ENCODE measurements at places on chromosomes 7 and 10.

DNA sequence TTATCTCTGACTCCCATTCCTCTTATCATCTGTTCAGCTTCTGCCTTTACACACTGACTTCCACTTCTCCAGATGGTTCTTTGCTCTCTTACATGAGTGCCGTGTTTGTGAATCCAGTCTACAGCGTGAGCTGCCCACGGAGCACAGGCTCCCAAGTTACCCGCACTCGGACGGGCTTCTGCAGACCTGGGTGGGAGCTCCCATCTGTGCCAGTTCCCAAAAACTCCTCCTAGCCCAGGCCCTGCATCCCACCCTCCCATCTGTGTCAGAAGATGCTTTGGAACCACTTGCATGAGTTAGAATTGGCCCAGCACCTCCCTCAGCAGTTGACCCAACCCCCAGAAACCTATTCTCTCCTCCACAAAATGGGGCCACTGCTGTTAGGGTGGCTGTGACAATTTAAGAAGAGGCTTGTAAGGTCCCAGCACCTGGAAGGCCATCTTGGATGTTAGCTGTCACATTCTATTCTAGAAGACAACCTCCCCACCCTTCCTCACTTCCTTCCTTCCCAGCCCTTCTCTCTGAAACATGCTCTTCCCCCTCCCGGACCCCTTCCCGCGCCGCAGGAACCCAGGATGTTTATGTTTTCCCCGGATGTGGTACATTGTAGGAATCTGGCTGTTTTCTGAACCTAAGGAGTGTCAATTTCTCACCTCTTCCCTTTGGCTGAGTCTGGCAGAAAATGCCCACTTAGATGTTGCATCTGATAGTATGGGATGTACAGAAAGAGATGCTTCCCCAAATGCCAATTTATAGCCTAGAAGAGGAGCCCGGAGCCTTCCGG, 79.2 kb downstream of the CCDC3 start:
- no peak for DNase-seq

DNA sequence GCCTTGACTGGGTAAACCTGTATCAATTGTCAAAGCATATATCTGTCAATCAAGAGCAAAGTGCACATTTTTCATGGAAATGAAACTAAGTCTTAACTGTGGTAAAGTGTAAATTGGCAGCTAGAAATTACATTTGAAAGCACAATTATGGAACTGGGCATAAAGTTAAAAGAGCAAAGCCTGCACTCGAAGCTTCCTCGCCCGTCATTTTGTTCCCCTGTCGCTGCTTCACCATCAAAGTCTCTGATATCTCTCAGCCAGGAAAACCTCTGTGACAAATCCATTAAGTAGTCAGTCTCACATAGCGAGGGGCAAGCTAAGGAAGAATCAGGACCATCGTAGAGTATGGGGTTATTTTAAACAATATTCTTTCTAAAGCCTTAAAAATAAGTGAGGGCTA, 27.9 kb downstream of the PON1 start:
- DNase-seq, result no peak

- DNase-seq, result no peak
These were observed 9.9 kb upstream of the NT5C3A start for GRCh38 chr7:33072471-33072870.

GRCh38 chr7:39356172-39356925, 209.9 kb upstream of the YAE1 start:
- no peak for DNase-seq

DNA sequence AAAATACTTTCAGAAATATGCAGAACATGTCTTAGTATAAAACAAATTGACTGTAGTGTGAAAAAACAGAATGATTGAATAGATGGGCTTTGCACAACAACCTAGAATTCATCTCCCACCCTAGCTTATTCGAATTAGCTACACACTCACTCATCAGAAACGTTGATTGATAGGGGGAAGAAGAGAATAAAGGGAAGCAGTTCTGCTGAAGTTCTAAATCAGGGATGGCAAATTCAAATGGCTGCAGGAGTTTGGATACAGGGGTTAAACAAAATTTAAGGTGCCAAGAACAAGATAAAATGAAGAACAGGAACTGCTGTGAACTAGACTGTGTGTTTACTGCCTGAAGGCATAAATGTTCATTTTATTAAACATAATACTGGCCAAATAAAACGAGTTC, 9.0 kb downstream of the CD36 start:
- no peak for DNase-seq

DNA sequence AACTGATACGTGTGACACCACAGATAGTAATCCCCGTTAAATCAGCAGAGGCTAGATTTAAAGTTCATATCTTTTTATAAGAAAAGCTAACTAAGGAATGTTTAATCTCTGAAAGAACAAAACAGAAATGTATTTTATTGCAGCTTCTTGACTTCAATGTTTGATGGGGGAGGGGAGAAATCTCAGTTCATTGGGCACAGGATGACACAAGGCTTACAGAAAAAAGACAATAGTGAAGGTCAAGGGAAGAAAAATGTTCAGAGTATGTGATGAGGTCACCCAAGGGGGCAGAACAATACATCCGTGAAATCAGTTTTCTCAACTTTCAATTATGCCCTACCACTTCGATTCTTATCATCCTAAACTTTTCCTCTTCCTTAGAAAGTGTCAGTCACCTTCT, 102.9 kb downstream of the ELAPOR2 start:
- DNase-seq, result no peak

- no peak for DNase-seq
These were observed 47.3 kb upstream of the VIPR2 start for GRCh38 chr7:159192013-159192412.

GRCh38 chr10:71727105-71727737, 7.6 kb upstream of the C10orf105 start:
- DNase-seq, result no peak

DNA sequence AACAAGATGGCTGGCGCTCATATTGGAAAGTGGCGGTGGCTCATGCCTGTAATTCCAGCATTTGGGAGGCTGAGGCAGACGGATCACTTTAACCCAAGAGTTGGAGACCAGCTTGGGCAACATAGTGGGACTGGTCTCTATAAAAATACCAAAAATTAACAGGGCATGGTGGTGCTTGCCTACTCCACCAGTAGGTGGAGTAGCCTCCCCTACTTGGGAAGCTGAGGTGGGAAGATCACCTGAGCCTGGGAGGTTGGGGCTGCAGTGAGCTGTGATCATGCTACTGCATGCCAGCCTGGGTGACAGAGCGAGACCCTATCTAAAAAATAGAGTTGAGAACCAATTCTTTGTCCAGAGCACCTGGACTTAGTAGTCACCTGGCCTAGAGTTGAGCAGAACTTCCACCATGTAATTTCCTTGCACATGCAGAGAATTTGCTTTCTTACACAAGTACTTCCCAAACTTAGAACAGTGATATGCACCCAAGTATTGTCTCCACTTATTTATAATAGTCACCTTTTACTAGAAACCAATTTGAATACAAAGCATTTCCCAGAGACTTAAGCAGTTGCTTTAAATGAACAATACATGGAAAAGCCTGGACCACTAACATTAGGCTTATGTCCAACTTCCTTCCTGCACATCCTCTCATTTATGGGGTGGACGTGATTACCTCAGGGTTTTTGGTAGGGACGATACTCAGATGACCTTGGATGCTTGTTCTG, 15.9 kb downstream of the LAMB4 start:
- no peak for DNase-seq

DNA sequence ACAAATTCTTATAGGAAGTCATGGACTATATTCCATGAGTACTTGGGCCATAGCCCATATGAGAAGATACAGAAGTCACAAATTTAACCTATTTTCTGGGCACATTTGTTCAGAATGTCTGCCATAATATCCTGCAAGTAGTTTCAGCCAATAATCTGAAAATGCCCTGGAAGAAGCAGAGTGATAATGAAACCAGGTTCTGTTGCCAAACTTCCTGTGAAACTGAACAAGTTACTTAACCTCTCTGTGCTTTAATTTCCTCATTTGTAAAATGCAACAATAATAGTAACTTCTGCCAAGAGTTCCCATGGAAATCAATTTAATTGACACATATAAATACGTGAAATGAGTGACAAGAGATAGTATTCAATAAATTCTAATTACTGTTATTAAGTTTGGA, 88.8 kb downstream of the SEMA3C start:
- DNase-seq, result no peak

DNA sequence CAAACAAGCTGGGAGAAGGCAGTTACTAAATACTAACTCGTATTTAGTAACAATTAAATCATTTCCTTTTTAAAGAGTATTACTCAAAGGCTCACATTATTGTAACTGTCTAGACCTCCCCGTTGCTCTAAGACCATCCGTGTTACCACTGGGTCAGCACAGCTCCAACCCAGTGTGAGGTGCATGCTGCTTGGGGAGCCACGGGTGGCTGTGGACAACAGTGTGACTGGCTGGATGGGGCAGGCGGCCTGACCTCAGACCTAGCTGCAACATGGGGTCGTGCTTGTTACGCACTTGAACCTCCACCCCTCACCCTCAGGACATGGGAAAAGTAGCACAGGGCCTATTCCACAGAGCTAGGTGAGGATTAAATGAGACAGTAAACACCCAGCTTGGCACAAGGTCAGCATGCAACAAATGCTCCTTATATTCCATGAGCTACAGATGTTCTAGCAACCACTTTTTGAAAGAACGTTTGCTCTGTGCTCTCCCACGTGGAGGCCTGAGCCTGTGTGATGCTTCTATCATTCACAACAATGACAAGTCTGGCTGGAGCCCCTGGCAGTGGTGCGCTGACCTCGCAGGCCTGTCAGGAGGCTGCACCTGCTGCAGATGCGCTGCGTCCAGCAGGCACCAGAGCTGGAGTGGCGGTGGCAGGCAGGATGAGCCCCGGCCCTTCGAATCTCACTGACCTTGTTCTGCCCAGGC, 135.7 kb downstream of the PKD1L1 start:
- DNase-seq, result no peak

DNA sequence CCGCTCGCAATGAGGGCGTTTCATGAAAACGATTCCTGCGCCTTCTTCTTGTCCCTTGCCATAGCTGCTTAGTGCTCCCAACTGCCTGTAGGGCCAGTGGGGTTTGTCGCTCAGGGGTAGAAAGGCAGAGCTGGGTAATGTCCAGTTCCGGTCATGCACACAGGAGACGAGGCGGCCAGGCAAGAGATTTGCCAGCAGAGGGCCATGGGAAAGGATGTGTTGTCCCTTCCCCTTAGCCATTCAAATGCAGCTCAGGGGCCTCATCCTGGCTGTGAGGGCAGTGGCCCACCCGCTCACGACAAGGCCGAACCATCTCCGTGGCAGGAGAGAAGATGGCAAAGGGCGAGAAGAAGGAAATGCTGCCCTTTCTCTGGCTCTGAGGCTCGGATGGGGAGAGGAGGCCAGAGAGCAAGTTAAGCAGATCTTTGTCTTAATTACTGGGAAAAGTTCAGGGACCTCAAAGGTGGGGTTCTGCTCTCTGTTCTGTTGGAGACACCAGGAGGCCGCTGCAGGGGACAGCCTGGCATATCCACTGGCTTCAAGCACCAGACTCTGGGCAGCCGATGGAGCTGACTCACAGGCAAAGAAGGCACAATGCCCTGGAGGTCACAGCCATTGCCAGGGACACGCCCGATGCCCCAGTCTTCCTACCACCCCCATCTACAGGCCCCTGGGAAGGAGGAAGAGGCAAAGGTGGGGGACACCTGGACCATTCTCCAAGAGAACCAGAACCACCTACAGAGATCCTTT, 534.8 kb upstream of the MGMT start:
- DNase-seq, result no peak

DNA sequence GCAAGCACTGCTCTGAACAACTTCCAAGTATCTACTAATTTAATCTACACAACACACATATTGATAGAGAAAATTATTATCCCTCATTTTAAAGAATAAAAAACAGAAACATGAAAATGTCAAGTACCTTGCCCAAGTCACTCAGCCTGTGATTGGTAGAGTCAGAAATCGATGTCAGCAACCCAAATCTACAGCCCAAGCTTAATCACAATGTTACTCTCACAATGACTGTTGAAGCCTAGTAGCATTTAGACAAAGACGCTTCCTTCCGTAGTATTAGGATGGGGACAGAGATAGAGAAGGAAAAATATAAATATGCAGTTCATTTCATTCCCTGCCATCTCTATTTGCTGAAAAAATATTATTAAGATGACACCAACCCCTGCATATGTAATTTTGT, 242.5 kb downstream of the ELMO1 start:
- no peak for DNase-seq

GRCh38 chr10:4315551-4315950, 510.5 kb upstream of the AKR1E2 start:
- DNase-seq, result no peak

GRCh38 chr10:59237775-59238174, 61.3 kb downstream of the PHYHIPL start:
- DNase-seq, result no peak

DNA sequence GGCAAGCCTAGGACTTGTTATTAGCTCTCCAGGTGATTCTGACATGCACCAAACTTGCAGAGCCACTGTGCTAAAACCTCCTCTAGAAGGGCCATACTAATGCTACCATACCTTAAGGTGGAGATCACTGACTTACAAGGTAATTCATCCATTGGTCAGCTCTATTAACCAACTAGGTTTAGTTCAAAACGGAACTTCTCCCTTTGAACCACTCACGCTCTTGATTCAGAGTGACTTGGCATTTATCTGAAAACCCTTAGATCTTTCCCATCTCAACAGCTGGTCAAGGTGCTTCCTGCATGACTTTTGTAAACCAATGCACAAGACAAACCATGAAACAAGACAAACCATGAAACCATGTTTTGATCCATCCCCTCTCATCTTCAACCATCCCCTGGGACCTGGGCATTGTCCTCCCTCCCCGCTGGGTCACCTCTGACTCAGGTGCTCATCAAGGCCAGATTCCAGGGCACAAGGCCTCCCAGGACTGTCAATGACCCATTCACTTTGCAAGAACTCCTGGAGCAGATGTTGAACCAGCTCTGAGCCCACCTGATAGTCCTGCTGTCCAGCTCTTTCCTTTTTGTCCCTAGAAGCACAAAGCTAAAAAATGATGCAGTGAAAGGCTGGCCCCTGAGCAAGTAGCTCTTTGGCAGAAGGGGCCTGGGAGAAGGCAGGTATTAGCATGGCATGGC, 18.8 kb downstream of the IMPDH1 start:
- DNase-seq, result no peak

DNA sequence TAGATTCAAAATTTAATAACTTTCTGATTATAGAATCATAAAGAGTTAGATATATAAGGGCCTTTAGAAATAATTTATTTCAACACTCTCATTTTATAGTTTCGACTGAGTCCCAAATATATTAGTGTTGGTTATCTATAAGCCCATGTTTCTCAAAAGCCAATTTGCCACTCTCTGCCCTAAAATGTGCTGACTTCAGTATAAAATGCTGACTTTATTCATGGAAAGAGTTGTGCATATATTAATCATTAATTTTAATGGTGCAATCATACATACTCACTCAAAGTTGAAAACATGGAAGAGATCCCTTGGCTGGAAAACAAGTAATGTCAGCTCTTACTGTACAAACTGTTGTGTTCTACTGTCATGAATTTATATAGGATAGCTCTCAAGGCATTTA, 19.4 kb downstream of the ZWINT start:
- DNase-seq, result no peak
